Stomach (tissue), 19 donors: ENCODE measurements at places on chromosomes 6 and 20. TPM values are rescaled to one million over a fixed set of nuclear protein-coding genes. Genes with fewer than 3 reads are reported as not detected.

- H3K4me3 ChIP-seq = peak overlapping the region; percentile 77
- H3K4me1 ChIP-seq = peaks cover 34% of the 10 kb centered on the region
- peak overlapping the region; percentile 88 for H3K27ac ChIP-seq
- DNase-seq = no peak
- no peaks in the 10 kb centered on the region for H3K27me3 ChIP-seq
Observed at GRCh38 chr6:21596949-21597682, 3.6 kb downstream of the SOX4 start.

DNA sequence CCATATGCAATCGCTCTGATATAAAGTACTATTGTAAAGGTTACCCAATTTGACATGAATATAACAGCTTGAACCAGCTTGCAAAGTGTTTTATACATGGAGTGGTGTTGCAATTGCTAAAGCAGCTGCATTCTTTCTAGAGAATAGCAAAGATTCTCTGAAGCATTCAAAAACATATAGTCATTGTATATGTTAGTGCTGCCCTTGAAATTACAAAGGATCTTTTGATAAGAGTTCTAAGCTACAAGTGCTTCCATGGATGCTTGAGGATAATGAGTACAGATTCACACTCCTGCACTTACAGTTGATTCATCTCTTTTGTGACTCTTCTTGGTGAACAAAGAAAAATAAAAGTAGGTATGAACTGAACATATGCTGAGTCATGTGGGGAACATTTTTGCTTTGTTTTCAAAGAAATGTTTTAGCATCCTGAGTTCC lies 175.7 kb downstream of the ALDH8A1 start:
- no peak overlapping the region for H3K4me3 ChIP-seq
- no peaks in the 10 kb centered on the region for H3K36me3 ChIP-seq
- no peak overlapping the region for H3K27ac ChIP-seq
- H3K27me3 ChIP-seq = no peaks in the 10 kb centered on the region

DNA sequence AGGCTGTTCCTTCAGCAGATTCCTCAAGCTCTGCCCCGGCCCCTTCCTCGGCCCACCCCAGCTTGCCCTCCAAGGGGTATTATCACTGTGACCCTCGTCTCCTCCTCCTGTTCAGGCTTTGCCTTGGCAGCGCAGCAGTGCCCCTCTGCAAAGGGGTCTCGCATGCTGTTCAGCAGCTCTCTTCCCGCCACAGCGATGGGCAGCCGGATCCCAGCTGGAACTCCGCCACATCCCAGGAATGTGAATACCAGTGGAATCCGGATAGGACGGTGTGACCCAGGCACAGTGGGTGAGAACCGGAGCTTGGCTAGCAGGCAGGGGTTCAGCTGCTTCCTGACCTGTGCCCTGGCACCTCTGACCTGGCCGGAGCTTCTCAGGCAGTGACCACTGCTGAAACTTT lies 52.9 kb downstream of the RNASET2 start:
- no peak overlapping the region for H3K4me3 ChIP-seq
- H3K27me3 ChIP-seq = no peaks in the 10 kb centered on the region
- no peak for DNase-seq

DNA sequence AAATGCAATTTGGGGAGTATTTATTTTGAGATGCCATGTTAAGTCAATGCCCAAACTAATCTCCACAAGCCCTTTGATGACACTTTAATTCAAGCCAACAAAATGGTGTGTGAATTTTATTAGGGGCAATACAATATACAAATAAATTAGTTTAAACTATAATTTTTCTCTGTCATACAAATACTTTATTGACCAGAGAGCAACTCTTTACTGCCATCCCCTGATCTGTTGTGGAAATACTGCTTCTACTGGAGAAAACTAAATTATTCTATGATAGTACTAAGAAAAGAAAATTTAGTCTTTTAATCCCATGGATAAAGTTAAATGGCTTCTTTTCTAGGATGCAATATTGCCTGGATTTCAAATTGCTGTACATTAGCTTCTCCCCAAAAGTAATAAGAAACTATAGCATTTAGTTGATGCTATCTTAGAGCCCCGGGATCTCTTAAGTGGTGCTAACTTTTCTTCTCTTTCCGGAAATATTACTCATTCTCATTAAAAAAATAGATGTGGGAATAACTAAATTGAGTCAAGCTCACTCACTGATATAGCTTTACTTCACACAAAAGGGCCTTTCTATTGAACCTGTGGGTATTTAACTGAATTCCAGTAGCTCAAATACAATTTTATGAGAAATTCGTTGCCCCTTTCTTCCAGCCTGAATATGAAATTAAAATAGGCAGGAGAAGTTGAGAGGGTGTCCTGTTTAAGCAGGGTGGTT lies 49.2 kb downstream of the SMPDL3A start:
- no peaks in the 10 kb centered on the region for H3K27me3 ChIP-seq
- H3K36me3 ChIP-seq = no peaks in the 10 kb centered on the region
- no peak overlapping the region for H3K4me3 ChIP-seq
- H3K27ac ChIP-seq = no peak overlapping the region
- H3K4me1 ChIP-seq = no peaks in the 10 kb centered on the region
- DNase-seq = peak; percentile 47

- no peak overlapping the region for H3K4me3 ChIP-seq
- H3K4me1 ChIP-seq = no peaks in the 10 kb centered on the region
- no peaks in the 10 kb centered on the region for H3K36me3 ChIP-seq
- H3K27ac ChIP-seq = no peak overlapping the region
Observed at GRCh38 chr20:57880571-57880892, 170.7 kb upstream of the PMEPA1 start.

GRCh38 chr20:33791021-33791420 lies 20.1 kb upstream of the CHMP4B start:
- no peak for DNase-seq
- H3K4me1 ChIP-seq = peaks cover 36% of the 10 kb centered on the region
- no peaks in the 10 kb centered on the region for H3K27me3 ChIP-seq
- no peak overlapping the region for H3K4me3 ChIP-seq
- peak overlapping the region; percentile 36 for H3K27ac ChIP-seq

DNA sequence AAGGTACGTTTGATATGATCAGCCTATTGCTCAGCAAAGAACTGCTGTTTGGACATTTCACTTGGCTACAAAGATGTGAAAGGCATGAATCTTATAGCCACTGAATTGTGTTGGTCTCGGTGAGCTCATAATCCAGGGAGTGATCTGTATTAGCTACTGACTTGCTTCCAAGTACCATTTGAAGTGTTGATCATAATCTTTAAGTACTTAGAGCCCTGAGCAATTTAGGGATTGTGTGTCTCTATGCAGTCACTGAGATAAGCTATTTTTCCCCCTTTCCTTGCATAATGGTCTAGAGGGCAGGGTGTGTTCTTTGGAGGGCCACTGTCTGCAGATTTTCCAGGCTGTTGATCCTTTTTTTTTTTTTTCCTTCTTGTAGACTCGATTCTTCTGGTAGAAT lies 393.6 kb downstream of the ESR1 start:
- no peak overlapping the region for H3K27ac ChIP-seq
- no peak overlapping the region for H3K4me3 ChIP-seq
- peaks cover 89% of the 10 kb centered on the region for H3K36me3 ChIP-seq

Gene TINAG
- total RNA-seq = not detected
